ENCODE measurements at places on chromosomes 5 and 9.

- peak overlapping the region; percentile 68 for H3K4me3 ChIP-seq
- DNase-seq, result peak; percentile 20
- 0 out of 2 replicates have a peak, but pooled peaks cover 1% of the 10 kb centered on the region for H3K4me1 ChIP-seq
- H3K27me3 ChIP-seq, result no peaks in the 10 kb centered on the region
- H3K27ac ChIP-seq, result no peak overlapping the region
Observed at GRCh38 chr5:109410389-109411148, 795 bp upstream of the PJA2 start.

- H3K4me1 ChIP-seq, result no peaks in the 10 kb centered on the region
- H3K36me3 ChIP-seq, result no peaks in the 10 kb centered on the region
- no peak for DNase-seq
- no peak overlapping the region for H3K27ac ChIP-seq
- H3K27me3 ChIP-seq, result no peaks in the 10 kb centered on the region
- no peak overlapping the region for H3K4me3 ChIP-seq
Observed at GRCh38 chr5:79791843-79792242, 102.2 kb downstream of the CMYA5 start.

- no peaks in the 10 kb centered on the region for H3K36me3 ChIP-seq
- no peak for DNase-seq
- H3K27me3 ChIP-seq, result no peaks in the 10 kb centered on the region
Observed at GRCh38 chr9:110555551-110556331, 23.8 kb downstream of the SVEP1 start.

DNA sequence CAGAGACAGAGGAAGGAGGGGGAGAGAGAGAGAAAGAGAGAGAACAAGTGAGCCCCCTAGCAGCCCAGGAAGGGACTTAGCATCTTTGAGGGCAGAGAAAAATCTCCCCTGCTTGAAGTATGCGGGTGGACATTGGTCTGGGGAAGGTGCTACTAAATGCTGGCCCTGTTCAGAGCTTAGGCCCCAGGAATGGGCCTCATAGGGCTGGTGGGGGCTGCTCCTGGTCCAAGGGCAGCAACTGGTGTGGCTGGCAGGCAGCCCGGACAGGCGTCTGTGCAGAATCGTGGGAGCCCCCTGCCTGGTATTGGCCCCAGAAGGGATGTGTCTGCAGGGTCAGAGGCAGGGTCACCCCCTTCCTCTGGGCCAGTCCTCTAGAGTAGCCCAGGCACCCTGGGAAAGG lies 47.8 kb upstream of the SUSD3 start:
- no peak overlapping the region for H3K27ac ChIP-seq
- no peaks in the 10 kb centered on the region for H3K36me3 ChIP-seq
- H3K4me1 ChIP-seq, result peaks cover 3% of the 10 kb centered on the region
- DNase-seq, result no peak
- no peaks in the 10 kb centered on the region for H3K27me3 ChIP-seq

GRCh38 chr9:34328500-34328986 lies 525 bp downstream of the KIF24 start:
- no peaks in the 10 kb centered on the region for H3K27me3 ChIP-seq
- H3K4me3 ChIP-seq, result peak overlapping the region; percentile 100
- DNase-seq, result no peak
- H3K27ac ChIP-seq, result no peak overlapping the region
- H3K4me1 ChIP-seq, result no peaks in the 10 kb centered on the region

GRCh38 chr9:127083138-127083980 lies 39.1 kb downstream of the ANGPTL2 start:
- DNase-seq, result no peak
- no peak overlapping the region for H3K27ac ChIP-seq
- H3K27me3 ChIP-seq, result no peaks in the 10 kb centered on the region
- H3K36me3 ChIP-seq, result no peaks in the 10 kb centered on the region
- no peak overlapping the region for H3K4me3 ChIP-seq
- H3K4me1 ChIP-seq, result no peaks in the 10 kb centered on the region

DNA sequence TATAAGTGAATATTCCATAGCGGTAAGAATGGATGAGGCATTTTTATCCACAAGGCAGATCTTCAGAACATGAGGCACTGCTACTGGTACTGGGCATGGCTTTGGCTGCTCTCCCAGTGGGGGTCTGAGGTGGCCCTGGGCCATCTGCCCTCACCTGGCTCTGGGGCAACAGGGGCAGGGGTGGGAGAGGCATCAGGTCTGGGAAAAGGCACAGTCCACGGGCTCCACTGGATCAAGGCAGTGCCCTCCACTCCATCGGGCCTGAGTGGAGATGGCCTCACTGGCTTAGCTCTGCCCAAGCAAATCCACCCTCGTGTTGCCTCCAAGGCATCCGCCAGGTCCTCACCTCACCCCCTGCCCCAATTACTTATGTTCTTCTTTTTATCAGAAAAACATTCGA lies 10.9 kb upstream of the NKD2 start:
- H3K4me3 ChIP-seq, result no peak overlapping the region
- H3K27me3 ChIP-seq, result no peaks in the 10 kb centered on the region
- H3K27ac ChIP-seq, result no peak overlapping the region
- H3K4me1 ChIP-seq, result peaks cover 2% of the 10 kb centered on the region

GRCh38 chr5:140840978-140841962 lies at the start of gene PCDHA8:
PCDHA8 (plus strand) TSS chr5:140841187; CDS start chr5:140841322, 135 bp downstream.
- H3K4me3 ChIP-seq, result peak within 1 kb of the TSS; percentile 37
- H3K36me3 ChIP-seq, result no peaks in the 10 kb centered on the region
- 0 out of 2 replicates have a peak, but pooled peaks cover 2% of the 10 kb centered on the region for H3K4me1 ChIP-seq
- H3K27me3 ChIP-seq, result no peaks in the 10 kb centered on the region
- no peak for DNase-seq
- no peak within 1 kb of the TSS for H3K27ac ChIP-seq

DNA sequence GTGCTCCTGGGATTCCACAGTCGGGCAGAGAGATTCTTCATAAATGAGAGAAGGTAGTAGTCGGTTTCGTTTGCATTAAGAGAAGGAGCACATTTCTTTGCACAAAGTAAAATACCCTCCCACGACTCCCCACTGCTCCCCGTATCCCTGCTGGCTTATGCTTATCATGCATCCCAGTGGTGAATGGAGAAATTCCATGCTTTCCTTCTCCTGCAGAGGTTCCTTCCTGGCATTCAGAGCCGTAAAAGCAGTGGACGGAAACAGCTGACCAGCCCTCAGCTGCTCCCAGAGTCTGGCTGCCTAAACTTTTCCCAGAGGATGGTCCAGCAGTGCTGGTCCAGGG lies 93.1 kb downstream of the C9orf152 start:
- peak overlapping the region; percentile 20 for H3K27ac ChIP-seq
- H3K36me3 ChIP-seq, result no peaks in the 10 kb centered on the region
- H3K4me3 ChIP-seq, result no peak overlapping the region
- H3K4me1 ChIP-seq, result peaks cover 15% of the 10 kb centered on the region
- no peaks in the 10 kb centered on the region for H3K27me3 ChIP-seq
- DNase-seq, result no peak

DNA sequence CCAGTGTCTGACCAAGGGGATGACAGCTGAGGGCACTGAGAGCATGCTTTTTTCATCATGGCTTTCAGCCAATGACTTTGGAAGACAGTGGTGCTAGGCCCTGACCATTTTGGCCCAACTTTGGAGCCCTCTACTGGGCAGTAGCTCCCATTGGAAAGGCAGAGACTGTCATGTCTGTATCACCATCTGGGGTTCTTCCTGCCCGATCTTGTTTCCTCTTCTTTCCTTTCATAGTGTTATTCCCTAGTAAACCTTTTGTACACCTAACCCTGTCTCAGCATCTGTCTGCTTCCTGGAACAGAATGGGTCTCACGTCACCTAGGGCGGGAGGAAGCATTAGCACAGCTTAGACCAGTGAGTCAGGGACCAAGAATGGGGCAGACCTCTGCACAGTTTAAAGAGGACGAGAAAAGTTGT lies 97.4 kb upstream of the MAST4 start:
- DNase-seq, result no peak
- no peaks in the 10 kb centered on the region for H3K4me1 ChIP-seq
- no peaks in the 10 kb centered on the region for H3K27me3 ChIP-seq

DNA sequence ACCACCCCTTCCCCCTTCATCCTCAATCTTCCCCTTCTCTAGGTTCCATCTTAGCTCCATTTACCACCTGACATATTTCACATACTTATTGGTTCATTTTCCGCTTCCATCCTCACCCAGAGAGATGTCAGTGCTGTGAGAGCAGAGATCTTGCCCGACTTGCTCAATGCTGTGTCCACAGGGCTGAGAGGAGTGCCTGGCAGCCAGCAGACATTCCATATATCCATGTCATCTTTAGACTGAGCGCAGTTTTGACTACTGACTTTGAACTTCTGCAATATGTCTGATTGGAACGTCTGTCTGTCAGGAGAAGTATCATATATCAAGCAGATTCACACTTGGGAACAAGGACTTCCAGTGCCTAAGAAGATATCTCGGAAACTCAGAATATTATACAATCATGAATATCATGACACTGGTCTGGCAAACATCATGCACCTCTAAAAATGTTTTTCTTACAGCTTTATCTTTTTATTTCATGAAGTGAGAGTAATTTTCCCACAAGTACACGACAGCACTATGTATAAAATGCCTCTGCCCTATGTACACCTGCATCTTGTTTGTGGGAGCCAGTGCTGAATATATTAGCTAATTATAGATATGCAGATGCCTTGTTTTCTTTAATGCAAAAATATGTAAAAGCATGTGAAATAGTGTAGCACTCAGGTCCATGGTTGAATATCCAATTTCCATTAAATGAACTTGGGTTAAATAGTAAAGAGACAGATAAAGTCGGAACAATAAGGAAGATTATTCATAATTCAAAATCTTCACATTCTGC lies 454.0 kb upstream of the DAP start:
- H3K36me3 ChIP-seq, result no peaks in the 10 kb centered on the region
- H3K27me3 ChIP-seq, result no peaks in the 10 kb centered on the region
- no peak overlapping the region for H3K27ac ChIP-seq
- no peak for DNase-seq
- H3K4me1 ChIP-seq, result no peaks in the 10 kb centered on the region

GRCh38 chr9:78213712-78214111 lies 22.2 kb upstream of the CEP78 start:
- no peak overlapping the region for H3K27ac ChIP-seq
- H3K4me1 ChIP-seq, result no peaks in the 10 kb centered on the region
- DNase-seq, result no peak
- H3K36me3 ChIP-seq, result no peaks in the 10 kb centered on the region

DNA sequence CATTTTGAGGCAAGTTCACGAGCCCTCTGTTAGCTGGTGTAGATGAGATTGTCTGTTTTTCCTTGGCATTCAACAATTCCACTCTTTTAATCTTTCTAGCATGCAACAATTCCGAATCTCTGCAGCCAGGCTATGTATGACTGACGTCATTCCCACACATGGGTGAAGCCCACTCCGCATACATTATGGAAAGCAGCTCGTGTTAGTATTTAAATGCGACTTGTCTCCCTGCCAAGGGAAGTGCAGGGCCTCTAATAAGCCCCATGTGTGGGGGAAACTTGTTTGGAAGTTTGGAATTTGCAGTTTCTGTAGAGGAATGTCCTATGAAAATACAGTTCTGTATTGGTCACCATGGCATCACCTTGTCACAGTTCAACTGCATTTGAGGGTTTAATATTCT lies 146.0 kb upstream of the FBXL7 start:
- H3K4me3 ChIP-seq, result no peak overlapping the region
- no peaks in the 10 kb centered on the region for H3K27me3 ChIP-seq
- H3K27ac ChIP-seq, result no peak overlapping the region
- DNase-seq, result no peak

DNA sequence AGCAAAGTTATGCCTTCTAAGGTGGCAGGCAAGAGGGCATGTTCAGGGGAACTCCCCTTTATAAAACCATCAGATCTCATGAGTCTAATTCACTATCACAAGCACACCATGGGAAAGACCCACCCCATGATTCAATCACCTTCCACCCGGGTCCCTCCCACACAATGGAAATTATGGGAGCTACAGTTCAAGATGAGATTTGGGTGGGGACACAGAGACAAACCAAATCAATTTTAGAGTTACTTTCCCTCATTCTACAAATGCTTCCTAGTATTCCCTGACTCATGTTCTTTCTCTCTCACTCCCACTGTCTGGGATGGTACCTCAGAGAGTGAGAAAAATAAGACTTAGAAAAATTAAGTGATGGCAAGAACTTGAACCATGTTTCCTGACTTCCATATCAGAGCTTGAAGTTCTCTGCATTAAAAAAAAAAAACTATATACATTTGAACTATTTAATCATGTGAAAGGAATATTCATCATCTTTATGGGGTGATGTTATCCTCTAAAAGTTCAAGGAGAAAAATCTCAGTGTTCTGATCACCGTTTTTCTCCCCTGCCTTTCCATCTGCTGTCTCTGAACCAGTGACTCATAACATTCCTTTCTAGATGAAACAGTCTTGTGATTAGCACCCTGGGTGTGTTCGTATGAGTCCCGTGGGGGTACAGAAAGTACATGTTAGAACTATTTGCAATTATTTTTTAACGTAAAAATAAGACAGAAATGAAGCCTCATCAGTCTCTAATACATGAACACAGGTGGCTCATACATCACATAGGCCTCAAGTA lies 282.9 kb downstream of the SLF1 start:
- H3K36me3 ChIP-seq, result no peaks in the 10 kb centered on the region
- no peaks in the 10 kb centered on the region for H3K27me3 ChIP-seq
- H3K4me3 ChIP-seq, result no peak overlapping the region

GRCh38 chr9:108245331-108245730 lies 610.5 kb downstream of the ACTL7B start:
- DNase-seq, result no peak
- no peaks in the 10 kb centered on the region for H3K27me3 ChIP-seq
- H3K4me1 ChIP-seq, result no peaks in the 10 kb centered on the region

GRCh38 chr9:73152543-73152844 lies 829 bp downstream of the ANXA1 start:
- H3K4me1 ChIP-seq, result 0 out of 2 replicates have a peak, but pooled peaks cover 1% of the 10 kb centered on the region
- no peak overlapping the region for H3K4me3 ChIP-seq
- no peaks in the 10 kb centered on the region for H3K27me3 ChIP-seq
- no peaks in the 10 kb centered on the region for H3K36me3 ChIP-seq
- DNase-seq, result no peak

GRCh38 chr9:107861075-107861474 lies 371.5 kb upstream of the KLF4 start:
- H3K4me3 ChIP-seq, result no peak overlapping the region
- H3K4me1 ChIP-seq, result no peaks in the 10 kb centered on the region
- DNase-seq, result no peak
- no peaks in the 10 kb centered on the region for H3K36me3 ChIP-seq
- H3K27ac ChIP-seq, result no peak overlapping the region
